Pericardium fibroblast (primary cell): ENCODE measurements at places on chromosomes 3 and 15. TPM values are rescaled to one million over a fixed set of nuclear protein-coding genes. Genes with fewer than 3 reads are reported as not detected.

The EFCC1 gene
- total RNA-seq: not detected in 2 replicates

The CA12 gene
- total RNA-seq: 4.3 and 26.5 TPM in 2 replicates

The FAM227B gene
- total RNA-seq: 2.5 and 3.7 TPM in 2 replicates

The ZNF654 gene
- 8.4 and 12.0 TPM in 2 replicates for total RNA-seq

The NMNAT3 gene
- total RNA-seq: 0.93 and 1.0 TPM in 2 replicates

The KBTBD13 gene
- not detected in 2 replicates for total RNA-seq

The CD200 gene
- 3.7 and 39.3 TPM in 2 replicates for total RNA-seq

The EXOG gene
- total RNA-seq: 2.2 and 6.7 TPM in 2 replicates

The NUTM1 gene
- not detected in 2 replicates for total RNA-seq

The GRAMD2A gene
- total RNA-seq: 0.12 and 0.26 TPM in 2 replicates

The BOC gene
- 13.2 and 49.4 TPM in 2 replicates for total RNA-seq

The TWF2 gene
- 124 and 138 TPM in 2 replicates for total RNA-seq

The GLCE gene
- total RNA-seq: 10.8 and 14.5 TPM in 2 replicates

The SLC6A1 gene
- total RNA-seq: not detected in 2 replicates

The SLC2A2 gene
- not detected in 2 replicates for total RNA-seq

The SEMA5B gene
- total RNA-seq: 0.23 TPM in 1 of 2 replicates, not detected in the other

The UROC1 gene
- not detected in 2 replicates for total RNA-seq

The GP9 gene
- total RNA-seq: not detected in 2 replicates

The PDE8A gene
- 11.7 and 26.1 TPM in 2 replicates for total RNA-seq
